ENCODE measurements at places on chromosomes 1 and 21. TPM values are rescaled to one million over a fixed set of nuclear protein-coding genes. Genes with fewer than 3 reads are reported as not detected.

The SPATA21 gene
- total RNA-seq, result not detected

The LAPTM5 gene
- total RNA-seq, result 1.3 TPM

The FBXO42 gene
- total RNA-seq, result 10.2 TPM

The PGBD5 gene
- under 0.01 TPM for total RNA-seq

The CCDC24 gene
- total RNA-seq, result 3.4 TPM

The GCSAML gene
- total RNA-seq, result not detected

The TEX38 gene
- not detected for total RNA-seq

The F13B gene
- total RNA-seq, result not detected

The DNASE2B gene
- total RNA-seq, result not detected

The BCL2L15 gene
- 0.12 TPM for total RNA-seq

The NES gene
- total RNA-seq, result 30.6 TPM

The S100A9 gene
- total RNA-seq, result not detected

The CYB5RL gene
- total RNA-seq, result 4.6 TPM

The TTC24 gene
- not detected for total RNA-seq

The SPRR1A gene
- not detected for total RNA-seq

The CTSK gene
- 87.5 TPM for total RNA-seq

The CHAF1B gene
- total RNA-seq, result 1.2 TPM

The RBP7 gene
- not detected for total RNA-seq

The SLC5A9 gene
- total RNA-seq, result not detected
